ENCODE measurements at places on chromosomes 6 and 20.

- DNase-seq, result no peak
- peaks cover 7% of the 10 kb centered on the region for H3K27me3 ChIP-seq
- no peak overlapping the region for H3K27ac ChIP-seq
- H3K4me1 ChIP-seq, result peaks cover 19% of the 10 kb centered on the region
- H3K4me3 ChIP-seq, result no peak overlapping the region
Measured at GRCh38 chr6:155187994-155188706, 75.7 kb upstream of the CLDN20 start.

DNA sequence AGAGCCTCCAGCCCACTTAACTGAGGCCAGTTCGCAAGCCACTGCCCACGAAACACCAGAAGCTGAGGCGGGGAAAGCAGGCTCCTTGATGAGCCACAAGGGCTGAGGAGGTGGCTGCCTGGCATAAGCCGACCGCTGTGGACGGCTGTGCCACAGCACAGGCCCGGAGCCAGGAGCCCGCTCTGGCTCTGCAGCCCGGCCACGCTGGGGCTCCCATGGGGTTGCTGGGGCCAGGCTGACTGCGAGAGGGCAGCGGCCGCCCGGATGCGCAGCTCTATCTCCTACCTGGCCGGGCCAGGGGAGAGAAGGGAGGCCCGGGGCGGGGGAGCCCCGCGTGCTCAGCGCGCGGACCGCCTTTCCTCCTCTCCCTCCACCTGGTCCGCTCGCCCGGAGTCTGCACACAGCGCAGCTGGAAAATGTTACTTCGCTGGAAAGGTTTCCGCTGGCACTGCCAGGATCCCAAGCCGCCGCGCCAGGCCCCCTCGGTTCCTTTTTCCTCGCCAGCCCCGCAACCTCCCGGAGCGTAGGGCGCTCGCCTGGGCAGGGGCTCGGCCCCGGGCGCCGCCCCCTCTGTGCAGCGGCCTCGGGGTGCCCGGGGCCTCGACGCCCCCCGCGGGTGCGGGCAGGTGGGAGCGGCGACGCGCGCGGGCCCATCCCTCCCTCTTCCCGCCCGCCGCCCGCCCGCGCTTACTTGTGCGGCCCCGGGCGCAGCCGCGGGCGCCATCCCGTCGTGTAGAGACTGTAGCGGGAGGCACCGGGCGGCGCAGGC lies 657 bp downstream of the EMILIN3 start:
- no peak for DNase-seq
- peaks cover 18% of the 10 kb centered on the region for H3K27me3 ChIP-seq

GRCh38 chr6:49550492-49551077 lies at the start of gene C6orf141:
C6orf141 (plus strand) TSS chr6:49550668; CDS start chr6:49550793, 125 bp downstream.
- H3K4me3 ChIP-seq, result peak within 1 kb of the TSS; percentile 90
- no peaks in the 10 kb centered on the region for H3K36me3 ChIP-seq
- H3K27me3 ChIP-seq, result peaks cover 10% of the 10 kb centered on the region
- H3K27ac ChIP-seq, result no peak within 1 kb of the TSS

- DNase-seq, result no peak
- H3K4me3 ChIP-seq, result no peak overlapping the region
- peaks cover 36% of the 10 kb centered on the region for H3K27me3 ChIP-seq
- peaks cover 24% of the 10 kb centered on the region for H3K4me1 ChIP-seq
- peaks cover 8% of the 10 kb centered on the region for H3K36me3 ChIP-seq
- peak overlapping the region; percentile 14 for H3K27ac ChIP-seq
Measured at GRCh38 chr20:32625996-32626395, 40.9 kb upstream of the NOL4L start.

DNA sequence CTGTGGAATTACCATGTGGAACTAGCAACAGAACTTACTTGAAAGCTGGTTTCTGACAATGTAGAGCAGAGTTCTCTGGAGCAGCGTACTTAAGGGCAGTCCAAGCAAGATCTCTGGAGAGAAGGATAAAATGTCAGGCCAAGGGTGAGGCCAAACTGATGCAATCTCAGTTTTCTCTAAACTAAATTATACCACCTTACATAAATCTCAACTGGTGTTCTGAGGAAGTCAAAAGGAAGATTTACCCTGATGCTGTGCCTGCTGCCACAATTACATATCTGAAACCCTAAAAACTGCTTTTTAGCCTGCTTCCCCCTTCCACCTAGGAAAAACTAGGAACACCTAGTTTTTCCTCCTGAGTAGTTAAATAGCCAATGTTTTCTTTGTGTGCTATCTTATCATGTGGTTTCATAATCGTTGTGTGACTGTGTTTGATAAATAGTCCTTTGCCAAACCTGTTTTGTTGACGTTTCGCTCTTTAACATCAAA lies 28.1 kb downstream of the NCOA7 start:
- H3K27ac ChIP-seq, result no peak overlapping the region
- H3K36me3 ChIP-seq, result no peaks in the 10 kb centered on the region
- H3K4me1 ChIP-seq, result peaks cover 11% of the 10 kb centered on the region
- DNase-seq, result no peak
- H3K4me3 ChIP-seq, result no peak overlapping the region

DNA sequence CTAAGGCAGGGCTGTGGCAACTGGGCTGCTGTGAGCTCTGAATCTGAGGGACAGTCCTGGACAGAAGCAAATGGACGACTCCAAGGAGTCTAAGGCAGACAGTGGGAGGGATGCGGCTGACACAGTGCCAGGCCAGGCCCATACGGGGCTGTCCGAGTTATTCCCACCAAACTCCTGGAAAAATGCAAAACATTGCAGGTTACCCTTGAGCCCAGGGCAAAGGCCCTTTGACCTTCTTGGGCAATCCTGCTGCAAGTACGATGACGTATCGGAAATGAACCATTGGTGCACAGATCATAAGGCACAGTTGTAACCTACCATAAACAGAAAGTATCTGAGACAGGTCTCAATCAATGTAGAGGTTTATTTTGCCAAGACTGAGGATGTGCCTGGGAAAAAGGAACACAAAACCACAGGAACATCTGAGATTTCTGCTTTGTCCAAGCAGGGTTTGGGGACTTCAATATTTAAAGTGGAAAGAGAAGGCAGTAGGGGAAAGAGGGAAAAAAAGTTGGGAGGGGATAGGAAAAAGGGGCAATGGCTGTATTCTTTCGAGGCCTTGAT lies 118.9 kb downstream of the DACT2 start:
- H3K36me3 ChIP-seq, result no peaks in the 10 kb centered on the region
- no peak overlapping the region for H3K27ac ChIP-seq
- H3K4me1 ChIP-seq, result no peaks in the 10 kb centered on the region
- no peak for DNase-seq
- H3K4me3 ChIP-seq, result no peak overlapping the region

DNA sequence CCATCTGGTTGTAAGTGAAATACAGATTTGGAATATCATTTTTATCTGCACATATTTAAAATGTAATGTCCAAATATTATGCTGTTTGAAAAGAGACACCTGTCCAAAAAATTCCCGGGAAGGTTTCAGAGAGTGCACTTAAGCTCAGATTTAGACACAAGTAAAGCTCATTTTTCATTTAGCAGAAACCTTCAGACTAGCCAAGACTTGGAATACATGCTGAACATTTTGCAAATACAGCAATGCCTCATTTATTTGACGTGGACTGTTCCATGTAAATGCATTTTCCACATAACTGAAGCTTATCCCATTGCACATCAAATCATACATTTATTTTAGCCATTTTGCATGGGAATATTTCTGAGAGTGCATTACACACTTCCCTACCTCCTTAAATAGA lies 280.7 kb downstream of the ZNF217 start:
- H3K27ac ChIP-seq, result no peak overlapping the region
- no peak overlapping the region for H3K4me3 ChIP-seq
- no peak for DNase-seq
- no peaks in the 10 kb centered on the region for H3K27me3 ChIP-seq

DNA sequence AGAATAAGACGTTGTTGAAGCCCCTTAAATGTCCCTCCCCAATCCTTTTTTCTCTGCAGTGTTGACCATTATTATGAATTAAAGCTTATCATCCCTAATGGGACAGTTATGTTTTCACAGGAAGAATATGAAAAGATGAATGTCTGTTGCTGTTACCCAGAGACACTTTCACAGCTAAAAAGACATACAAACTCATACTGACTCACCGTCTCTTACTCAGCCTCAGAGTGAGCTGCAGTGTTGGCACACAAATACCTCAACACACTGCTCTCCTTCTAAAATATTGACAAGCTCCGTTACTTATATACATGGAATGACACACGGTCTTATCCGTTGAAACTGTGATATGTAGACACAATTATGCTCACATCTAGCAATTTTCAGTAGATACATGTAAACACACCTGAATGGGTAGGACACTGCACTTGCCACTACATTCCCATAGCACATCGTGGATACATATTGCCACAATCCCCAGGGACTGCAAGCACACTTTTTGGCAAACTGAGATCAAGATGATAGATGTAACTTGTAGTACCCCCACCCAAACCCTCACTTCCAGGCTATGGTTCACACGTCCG lies 9.6 kb upstream of the SAPCD1 start:
- H3K36me3 ChIP-seq, result no peaks in the 10 kb centered on the region
- no peak overlapping the region for H3K4me3 ChIP-seq
- DNase-seq, result no peak
- no peak overlapping the region for H3K27ac ChIP-seq
- H3K4me1 ChIP-seq, result no peaks in the 10 kb centered on the region
- peaks cover 2% of the 10 kb centered on the region for H3K27me3 ChIP-seq

GRCh38 chr20:42429761-42430458 lies 759.8 kb downstream of the PTPRT start:
- no peak overlapping the region for H3K4me3 ChIP-seq
- H3K4me1 ChIP-seq, result peaks cover 2% of the 10 kb centered on the region
- no peak overlapping the region for H3K27ac ChIP-seq
- no peaks in the 10 kb centered on the region for H3K27me3 ChIP-seq
- H3K36me3 ChIP-seq, result no peaks in the 10 kb centered on the region

GRCh38 chr6:24517659-24518543 lies 23.1 kb downstream of the ALDH5A1 start:
- no peaks in the 10 kb centered on the region for H3K27me3 ChIP-seq
- H3K4me3 ChIP-seq, result no peak overlapping the region
- H3K4me1 ChIP-seq, result peaks cover 6% of the 10 kb centered on the region
- DNase-seq, result no peak
- H3K36me3 ChIP-seq, result no peaks in the 10 kb centered on the region

DNA sequence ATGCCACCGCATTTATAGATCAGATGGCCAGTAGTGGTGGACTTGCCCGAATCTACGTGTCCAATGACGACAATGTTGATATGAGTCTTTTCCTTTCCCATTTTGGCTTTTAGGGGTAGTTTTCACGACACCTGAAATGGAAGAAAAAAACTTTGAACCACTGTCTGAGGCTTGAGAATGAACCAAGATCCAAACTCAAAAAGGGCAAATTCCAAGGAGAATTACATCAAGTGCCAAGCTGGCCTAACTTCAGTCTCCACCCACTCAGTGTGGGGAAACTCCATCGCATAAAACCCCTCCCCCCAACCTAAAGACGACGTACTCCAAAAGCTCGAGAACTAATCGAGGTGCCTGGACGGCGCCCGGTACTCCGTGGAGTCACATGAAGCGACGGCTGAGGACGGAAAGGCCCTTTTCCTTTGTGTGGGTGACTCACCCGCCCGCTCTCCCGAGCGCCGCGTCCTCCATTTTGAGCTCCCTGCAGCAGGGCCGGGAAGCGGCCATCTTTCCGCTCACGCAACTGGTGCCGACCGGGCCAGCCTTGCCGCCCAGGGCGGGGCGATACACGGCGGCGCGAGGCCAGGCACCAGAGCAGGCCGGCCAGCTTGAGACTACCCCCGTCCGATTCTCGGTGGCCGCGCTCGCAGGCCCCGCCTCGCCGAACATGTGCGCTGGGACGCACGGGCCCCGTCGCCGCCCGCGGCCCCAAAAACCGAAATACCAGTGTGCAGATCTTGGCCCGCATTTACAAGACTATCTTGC lies 725 bp downstream of the EEF1A1 start:
- peak overlapping the region; percentile 100 for H3K27ac ChIP-seq
- H3K4me1 ChIP-seq, result peaks cover 18% of the 10 kb centered on the region
- peak; percentile 94 for DNase-seq
- H3K36me3 ChIP-seq, result peaks cover 19% of the 10 kb centered on the region
- H3K4me3 ChIP-seq, result peak overlapping the region; percentile 86

GRCh38 chr6:170249817-170250216 lies 41.1 kb downstream of the DLL1 start:
- peaks cover 9% of the 10 kb centered on the region for H3K27me3 ChIP-seq
- H3K4me3 ChIP-seq, result no peak overlapping the region
- peaks cover 27% of the 10 kb centered on the region for H3K4me1 ChIP-seq
- DNase-seq, result no peak

DNA sequence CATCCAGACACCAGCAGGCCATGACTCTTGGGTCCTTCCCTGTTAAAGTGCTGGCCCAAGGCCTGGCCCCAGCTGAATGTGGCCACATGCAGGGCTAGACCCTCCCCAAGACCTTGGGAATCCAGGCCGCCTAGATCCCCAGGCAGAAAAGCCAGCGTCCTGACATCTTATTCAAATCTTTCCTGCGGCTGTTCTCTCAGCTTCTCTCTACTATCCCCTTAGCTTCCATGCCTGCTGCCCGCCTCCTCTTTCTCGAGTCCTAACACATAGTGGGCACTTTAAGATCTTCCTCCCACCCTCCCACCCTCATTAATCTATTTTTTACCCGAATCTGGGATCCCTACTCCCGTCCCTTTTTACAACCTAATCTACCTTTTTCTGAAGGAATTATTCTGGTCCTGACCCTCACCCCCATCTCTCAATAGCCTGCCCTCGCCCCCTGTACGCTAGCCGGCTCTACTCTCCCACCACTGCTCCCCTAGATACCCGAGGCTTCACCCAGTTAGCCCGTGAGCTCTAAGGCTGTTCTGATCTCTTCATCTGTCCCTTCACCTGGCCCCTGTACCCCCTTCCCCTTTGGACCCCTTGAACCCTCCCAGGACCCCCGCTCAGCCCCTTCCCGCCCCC lies at the start of gene CCHCR1:
Gene CCHCR1, minus strand, starts transcription at position 290 of the 627 bp plus-strand sequence. Its CDS starts 202 bp downstream, at position 88.
- H3K27ac ChIP-seq, result peak within 1 kb of the TSS; percentile 48
- no peaks in the 10 kb centered on the region for H3K27me3 ChIP-seq
- DNase-seq, result no peak

DNA sequence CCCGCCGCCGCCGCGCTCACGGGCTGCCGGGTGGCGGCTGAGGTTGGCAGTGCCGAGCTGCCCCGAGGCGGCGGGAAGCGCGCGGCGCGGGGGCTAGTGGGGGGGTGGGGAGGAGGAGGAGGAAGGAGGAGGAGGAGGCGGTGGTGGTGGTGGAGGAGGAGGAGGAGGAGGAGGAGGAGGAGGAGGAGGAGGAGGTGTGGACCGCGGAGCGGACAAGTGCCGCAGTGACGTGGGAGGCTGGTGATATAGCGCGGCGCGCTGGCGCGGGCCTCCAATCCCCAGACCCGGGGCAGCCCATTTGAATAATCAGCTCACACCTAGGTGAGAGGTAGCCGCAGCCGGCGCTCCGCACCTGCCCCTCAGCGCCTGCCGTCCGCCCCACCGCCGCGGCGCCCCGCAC lies at the start of gene FOXA2:
Gene FOXA2, minus strand, starts transcription at position 51 of the 400 bp plus-strand sequence. CDS start 294 bp downstream, outside the sequence.
- no peak for DNase-seq
- peak within 1 kb of the TSS; percentile 64 for H3K4me3 ChIP-seq
- no peak within 1 kb of the TSS for H3K27ac ChIP-seq
- peaks cover 47% of the 10 kb centered on the region for H3K27me3 ChIP-seq

DNA sequence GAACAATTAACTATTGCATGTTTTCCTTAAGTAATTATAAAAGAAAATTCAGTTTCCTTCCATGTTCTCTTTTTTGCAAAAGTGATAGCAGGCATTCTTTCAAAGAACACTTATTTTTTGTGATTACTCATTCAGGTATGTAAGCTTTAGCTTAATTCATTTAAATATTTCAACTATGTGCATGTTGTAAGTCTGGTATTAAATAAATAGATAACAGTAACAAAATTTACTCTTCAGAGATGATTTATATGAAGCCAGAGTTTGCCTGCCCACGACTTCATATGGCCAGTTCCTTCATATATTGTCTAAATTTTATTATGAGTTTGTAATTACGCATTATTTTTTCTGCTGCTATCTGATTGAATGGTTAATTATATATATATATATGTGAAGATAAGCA lies 110.9 kb downstream of the ADGRG6 start:
- no peak overlapping the region for H3K4me3 ChIP-seq
- no peaks in the 10 kb centered on the region for H3K4me1 ChIP-seq
- H3K27me3 ChIP-seq, result no peaks in the 10 kb centered on the region
- no peak for DNase-seq
- no peak overlapping the region for H3K27ac ChIP-seq
